Kidney capillary endothelial cell (primary cell): ENCODE measurements at places on chromosomes 6 and 20.
A peak's percentile ranks its signal among the peaks of the same experiment; 100 is the strongest.

GRCh38 chr6:79463621-79464050, 73.6 kb downstream of the LCA5 start:
- DNase-seq, result no peak

DNA sequence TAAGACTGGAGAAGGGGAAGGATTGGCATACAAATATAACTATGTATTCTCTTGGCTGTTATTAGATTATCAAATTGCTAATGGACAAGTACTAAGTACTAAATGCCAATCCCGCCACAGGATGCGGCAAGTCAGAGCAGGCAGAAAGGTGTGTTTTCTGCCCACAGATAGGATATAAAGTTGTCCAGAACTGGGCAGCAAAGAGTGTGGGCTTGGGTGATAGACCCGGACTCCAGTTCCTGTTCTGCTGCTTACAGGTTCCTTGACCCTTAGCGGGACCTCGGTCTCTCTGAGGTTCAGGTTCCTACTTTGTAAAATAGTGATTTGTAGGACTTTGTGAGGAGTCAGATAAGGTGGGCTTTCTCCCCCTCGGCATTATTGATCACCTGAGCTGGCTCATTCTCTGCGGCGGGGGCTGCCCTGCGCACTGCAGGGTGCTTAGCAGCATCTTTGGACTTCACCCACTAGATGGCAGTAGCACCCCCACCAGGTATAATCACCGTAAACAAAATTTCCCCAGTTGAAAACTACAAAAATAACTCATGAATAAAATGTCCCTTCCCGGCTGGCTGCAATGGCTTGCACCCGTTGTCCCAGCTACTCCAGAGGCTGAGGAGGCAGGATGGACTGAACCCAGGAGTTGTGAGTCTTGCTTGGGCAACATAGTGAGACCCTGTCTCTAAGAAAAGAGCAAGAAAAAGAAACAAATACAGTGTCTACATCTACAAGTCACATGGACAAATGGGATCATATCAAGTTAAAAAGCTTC, 193.1 kb downstream of the DOK5 start:
- DNase-seq, result peak; percentile 12

- no peak for DNase-seq
Observed at GRCh38 chr20:37316775-37317170, 27.3 kb downstream of the MANBAL start.

DNA sequence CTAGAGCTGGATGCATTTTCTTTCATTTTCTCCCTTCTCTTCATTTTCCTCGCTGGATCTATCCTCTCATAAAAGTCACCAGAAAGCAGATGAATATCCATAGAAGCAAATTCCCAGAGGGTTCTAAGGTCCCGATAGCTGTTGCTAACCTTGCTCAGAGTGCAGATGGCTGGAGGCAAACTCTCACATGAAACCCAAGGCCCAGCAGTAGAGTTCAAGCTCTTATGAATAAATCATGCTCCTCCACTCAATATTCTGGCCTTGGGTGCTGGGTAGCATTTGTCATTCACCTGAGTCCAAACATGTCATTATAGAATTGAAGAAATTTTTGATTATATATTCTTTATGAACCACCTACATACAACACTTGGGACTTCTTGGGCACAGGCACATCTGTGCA, 539.7 kb upstream of the MARCKS start:
- no peak for DNase-seq

DNA sequence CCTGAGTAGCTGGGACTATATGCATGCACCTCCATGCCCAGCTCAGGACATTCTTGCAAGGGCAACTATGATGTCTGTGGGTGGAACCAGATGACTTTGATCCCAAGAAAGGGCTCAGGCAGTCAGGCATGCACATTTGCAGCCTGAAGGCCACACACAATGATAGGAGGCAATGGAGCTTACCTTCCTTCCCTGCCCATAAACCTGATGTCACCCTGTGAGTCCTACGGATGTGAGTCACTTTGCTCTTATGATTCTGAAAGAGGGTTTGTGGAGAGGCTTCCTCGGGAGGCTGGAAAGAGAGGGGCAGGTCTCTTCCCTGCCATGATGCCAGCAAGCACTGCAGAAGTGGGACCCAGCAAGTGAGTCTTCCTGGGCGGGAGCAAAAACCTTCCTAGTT, 202.4 kb downstream of the LY86 start:
- peak; percentile 23 for DNase-seq

DNA sequence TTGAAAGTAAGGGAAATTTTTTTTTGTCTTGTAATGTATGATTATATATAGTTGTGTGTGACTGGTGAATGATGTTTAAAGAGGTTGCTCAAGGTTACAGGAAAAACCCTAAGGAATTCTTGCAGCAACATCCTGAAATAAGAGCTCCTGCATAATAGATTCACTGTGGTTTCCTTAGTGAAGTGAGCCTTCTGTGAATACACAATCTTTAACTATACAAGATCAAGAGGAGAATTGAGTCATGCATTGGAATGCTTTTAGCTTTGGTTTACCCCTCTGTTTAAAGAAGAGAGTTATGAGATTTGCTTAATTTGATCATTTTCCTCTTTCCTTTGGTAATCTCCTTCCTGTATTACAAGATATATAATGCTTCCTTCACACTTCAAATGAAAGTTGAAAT, 141.6 kb upstream of the EYA4 start:
- DNase-seq, result peak; percentile 7

GRCh38 chr20:62543470-62544302, 67.9 kb upstream of the GATA5 start:
- no peak for DNase-seq

DNA sequence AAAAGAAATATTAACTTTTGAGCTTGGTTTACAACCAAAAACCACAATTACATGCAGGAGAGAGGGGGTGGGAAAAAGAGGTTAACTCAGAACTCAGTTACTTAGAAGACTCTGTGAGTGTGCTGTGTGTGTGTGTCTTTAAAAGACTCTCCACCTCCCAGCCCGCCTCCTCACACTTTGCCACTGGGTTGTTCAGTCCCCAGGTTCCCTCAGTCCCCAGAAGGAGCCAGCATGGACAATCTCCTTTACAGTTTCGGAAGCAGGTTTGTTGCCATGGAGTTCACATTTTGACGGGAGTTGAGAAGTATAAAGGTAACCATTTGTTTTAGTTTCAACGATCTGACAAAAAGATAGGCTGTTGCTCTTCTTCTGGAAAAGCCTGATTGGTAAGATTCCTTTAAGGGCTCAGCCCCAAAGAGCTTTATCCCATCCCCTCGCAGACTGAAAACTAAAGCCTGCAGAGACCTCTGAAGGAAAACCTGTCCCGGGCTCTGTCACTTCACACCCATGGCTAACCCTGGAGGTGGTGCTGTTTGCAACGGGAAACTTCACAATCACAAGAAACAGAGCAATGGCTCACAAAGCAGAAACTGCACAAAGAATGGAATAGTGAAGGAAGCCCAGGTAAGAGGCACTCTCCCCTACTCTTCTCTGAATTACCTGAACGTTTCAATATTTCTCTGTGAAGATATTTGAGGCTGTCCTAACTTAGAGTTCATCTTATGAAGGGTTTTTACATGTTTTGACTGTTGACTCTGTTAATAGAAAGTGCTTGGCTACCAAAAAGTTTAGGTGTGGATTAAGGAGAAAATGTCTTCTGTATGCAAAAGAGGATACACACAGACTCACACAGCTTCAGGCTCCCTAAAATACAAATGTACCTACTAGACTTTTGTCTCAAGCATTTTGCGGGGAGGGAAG, at the start of gene SPTLC3:
TSS of gene SPTLC3 (plus strand) at position 212 of the 921 bp plus-strand sequence. CDS start at position 508, 296 bp downstream.
- DNase-seq, result no peak

GRCh38 chr6:124943658-124944057, 18.6 kb upstream of the RNF217 start:
- no peak for DNase-seq

DNA sequence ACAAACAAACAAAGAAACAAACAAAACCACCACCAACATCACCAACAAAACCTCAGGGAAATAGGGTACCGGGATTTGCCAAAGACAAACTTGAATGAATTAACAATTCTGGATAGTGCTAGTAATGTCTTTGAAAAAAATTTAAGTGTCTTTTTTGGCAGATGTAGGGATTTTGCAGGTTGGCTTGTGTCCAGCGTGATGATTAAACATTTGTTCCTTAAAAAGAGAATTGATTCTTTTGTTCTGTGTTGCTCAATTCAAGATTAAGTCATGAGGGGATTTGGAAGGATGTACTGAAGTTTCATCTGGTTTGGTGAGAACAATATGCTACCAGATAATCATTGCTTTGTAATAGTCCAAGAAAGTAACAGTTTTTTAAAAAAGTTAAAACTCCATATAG, 125.1 kb upstream of the HS3ST5 start:
- DNase-seq, result no peak

DNA sequence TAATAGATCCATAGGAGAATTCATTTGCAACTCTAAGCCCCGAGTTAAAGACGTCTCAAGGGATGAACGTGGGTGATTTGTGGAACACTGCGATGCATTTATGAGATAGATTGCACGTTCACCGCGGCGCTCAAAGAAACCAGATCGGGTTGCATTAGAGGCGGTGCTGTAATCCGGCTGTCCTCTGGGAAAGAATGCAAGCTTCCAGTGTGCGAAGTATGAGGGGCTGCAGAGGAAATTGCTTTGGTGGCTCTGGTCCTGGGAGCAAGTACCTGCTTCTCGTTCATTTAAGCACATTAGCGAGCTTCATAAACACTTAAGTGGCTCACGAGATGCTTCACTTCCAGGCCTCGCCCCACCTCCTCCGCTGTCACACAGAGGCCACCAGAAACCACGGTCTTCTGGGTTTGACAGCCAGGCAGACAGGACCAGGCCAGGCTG, 182.3 kb downstream of the CDH4 start:
- DNase-seq, result no peak

DNA sequence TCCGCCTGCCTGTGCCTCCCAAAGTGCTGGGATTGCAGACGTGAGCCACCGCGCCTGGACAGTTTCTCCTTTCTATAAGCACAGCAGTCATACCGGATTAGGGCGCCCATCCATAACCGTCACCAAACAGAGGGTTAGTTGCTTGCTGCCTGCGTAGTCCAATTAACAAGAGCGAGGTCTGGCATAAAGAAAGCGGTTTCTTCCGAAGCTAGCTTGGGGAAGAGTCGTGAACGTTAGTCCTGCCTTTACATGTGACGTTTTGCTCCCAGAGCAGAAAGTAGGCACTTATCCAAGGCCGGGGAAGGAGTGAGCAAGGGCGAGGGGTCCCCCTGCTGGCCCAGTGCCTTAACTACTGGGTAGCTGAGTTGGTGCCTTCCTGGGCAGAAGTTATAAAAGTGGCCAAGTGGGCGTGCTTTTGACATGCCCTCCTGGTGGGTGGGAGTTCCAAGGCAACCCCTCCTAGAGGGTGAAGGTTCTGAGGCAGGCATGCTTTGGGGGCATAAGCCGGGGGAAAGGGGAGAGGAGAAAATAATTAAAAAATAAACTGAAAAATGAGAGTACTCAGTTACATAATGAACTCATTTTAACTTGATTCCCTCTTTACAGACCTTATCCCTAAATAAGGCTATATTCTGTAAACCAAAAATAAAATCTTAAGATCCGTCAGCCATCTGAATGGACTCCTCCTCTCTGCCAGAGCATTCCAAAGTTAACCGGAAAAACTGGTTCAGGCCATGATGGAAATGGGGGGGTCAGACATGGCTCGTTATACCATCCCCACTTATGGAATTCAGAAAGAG, 88.0 kb downstream of the FAM217A start:
- DNase-seq, result peak; percentile 89

DNA sequence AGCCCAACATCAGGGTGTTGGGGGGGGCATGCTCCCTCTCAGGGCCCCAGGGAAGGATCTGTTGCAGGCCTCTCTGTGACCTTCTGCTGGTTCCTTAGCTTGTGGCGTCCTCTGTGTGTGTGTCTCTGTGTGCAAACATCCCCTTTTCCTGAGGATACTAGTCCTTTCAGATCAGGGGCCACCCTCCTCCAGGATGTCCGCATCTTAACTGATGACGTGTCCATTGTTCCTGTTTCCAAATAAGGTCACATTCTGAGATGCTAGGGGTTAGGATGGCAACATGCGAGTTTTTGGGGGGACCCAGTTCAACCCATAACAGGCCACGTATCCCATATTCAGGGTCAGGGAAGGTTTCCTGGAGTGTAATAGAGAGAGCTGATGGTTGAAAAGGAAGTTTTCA, 40.9 kb downstream of the GMPR start:
- no peak for DNase-seq

DNA sequence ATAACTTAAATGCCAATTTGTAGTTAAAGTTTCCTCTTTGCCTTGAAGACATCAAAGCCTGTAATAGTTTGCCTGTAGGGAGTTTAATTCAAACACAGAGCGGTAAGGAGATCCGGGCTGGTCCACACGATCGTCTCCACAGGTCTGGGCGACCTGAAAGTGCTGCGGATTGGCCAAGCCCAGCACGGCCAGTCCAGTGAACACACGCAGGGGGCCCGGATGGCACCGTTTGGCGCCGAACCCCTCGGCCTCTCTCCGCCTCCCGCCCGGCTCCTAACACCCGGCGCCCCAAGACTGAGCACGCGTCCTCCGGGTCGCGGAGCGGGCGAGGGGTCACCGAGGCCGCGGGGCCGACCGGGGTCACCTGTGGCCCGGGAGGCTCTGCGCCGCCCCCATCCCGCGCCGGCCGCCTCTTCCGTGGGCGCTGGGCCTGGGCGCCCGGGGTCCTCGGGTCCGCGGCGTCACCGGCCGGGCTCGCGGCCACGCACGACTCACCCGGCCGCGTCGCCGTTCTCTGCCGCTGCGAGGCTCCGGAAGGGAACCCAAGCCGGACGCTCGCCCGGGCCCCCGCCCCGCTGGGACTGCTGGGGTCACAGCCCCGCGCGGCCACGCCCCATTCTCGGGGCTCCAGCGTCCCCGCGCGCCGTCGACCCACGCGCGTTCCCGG, 481 bp downstream of the SERPINB6 start:
- DNase-seq, result no peak

DNA sequence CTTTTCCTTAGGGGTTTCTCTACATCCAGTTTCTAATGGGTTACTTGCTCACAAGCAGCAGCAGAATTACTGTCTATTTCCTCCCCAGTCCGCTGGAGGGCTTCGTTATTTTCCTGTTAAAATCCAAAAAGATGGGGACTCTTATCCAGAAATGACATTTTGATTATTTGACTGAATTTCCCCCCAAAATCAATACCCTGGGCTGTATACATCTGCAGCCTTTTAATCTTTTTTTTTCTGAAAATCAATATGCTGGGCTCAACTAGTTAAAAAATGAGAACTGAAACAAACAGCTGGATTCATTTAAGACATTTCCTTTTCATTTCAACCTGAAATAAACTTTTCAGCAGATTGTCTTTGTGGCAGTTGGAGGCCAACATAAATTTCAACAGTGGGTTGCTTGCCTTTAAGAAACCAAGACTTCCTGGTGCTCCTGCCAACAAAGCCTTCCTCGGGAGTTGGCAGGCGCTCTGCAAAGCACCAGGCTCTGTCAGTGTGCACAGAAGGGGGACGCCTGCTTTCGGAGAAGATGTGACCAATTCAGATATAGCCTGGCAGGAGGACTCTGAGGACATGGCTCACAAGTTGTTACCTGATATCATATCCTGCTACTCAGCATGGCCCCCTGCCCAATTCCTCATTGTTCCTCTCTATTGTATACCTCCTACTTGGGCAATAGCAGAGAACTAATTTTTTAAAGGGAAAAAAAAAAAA, 204.7 kb upstream of the ARG1 start:
- DNase-seq, result no peak

- no peak for DNase-seq
Observed at GRCh38 chr6:143984666-143985065, 23.4 kb downstream of the PLAGL1 start.
